ENCODE measurements at places on chromosomes 4 and X.

GRCh38 chrX:120015145-120016067 is 62.1 kb downstream of the RHOXF2B start:
- no peak for DNase-seq

GRCh38 chr4:165779950-165780670 is 92.9 kb upstream of the TLL1 start:
- no peak for DNase-seq

GRCh38 chr4:139655116-139655515 is 10.5 kb upstream of the MGST2 start:
- no peak for DNase-seq

DNA sequence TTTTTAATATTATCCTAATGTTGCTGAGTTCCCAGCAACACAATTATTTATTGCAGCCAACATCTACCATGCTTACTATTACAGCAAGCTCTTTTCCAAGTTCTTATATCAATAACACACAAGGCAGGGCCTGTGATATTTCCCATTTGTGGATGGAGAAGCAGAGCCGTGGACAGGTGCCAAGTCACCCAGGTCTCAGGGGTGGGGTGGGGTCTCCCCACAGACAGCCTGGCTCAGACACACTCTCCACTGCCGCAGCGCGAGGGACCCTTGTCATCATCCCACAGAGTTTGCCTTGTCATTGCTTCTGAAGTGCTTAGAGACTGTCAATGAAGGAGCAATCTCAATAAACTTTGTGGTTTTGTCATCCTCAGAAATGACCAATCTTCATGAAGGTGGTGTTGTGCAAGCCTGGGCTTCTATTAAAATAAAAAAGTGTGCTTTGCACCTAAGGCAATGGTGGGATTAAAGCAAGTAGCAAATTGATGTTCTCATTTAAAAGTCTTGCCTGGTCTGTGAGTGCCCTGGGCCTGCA is 76.1 kb downstream of the SORBS2 start:
- DNase-seq: no peak

- DNase-seq: peak; percentile 19
Measured at GRCh38 chrX:42934020-42934726, 156.2 kb upstream of the PPP1R2C start.

DNA sequence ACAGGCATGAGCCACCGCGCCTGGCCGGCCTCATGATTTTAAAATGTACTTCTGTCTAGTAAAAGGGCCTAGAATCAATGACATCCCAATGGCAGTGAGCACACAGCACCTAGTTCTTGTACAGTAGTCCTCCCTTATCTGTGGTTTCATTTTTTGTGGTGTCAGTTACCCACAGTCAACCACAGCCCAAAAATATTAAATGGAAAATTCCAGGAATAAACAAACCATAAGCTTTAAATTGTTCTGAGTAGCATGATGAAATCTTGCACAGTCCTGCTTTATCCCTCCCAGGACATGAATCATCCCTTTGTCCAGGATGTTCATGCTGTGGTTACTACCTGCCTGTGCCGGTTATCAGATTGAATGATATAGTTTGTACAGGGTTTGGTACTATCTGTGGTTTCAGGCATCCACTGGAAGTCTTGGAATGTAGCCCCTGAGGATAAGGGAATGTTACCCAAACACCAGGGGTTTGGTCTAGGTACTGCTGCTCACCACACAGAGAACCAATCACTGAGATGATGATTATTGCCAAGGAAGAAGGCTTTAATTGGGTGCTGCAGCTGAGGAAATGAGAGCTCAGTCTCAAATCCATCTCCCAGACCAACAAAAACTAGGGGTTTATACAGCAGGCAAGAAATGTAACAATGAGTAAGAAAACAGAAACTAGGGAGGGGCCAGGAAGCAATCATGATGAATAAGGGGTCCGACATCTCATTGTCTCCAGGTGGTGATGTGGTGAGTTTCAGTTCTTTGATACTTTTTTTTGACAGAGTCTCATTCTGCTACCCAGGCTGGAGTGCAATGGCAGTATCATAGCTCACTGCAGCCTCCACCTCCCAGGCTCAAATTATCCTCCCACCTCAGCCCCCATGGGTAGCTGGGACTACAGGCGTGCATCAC is 16.2 kb upstream of the FHL1 start:
- DNase-seq: peak; percentile 5

DNA sequence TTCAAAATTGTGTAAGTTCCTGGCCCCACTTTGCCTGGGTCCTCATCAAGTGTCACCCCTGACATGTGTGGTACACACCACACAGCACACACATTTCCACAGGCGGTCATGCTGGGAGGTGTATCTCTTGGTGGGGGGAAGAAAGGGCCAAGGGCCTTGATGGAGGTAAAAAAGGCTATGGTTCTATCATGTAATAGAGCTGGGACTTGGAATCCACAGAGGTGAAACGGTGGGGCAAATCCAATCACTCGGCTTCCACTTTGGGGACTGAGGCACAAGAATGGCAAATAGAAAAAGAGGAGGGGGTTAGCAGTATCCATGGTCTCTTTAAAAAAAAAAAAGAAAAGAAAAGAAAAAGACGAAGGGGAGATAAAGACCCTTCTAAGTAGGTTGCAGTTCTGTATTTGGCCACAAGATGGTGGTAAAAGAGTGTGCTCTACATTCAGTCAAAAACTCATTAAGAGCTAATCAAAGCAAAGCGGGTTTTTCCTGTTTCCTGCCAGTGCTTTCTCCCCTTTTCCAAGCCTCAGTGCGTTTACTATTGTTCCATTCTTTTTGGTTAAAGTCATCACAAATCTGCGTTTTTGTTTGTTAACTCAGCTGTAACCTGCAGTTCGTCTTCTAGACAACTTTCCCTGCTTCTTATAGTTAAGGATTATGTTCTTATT is 37.0 kb upstream of the ATP6AP2 start:
- DNase-seq: peak; percentile 37

GRCh38 chr4:161799710-161800109 is 364.1 kb downstream of the FSTL5 start:
- DNase-seq: no peak

- DNase-seq: no peak
Measured at GRCh38 chr4:120144634-120145033, 78.0 kb upstream of the MAD2L1 start.

- DNase-seq: no peak
Measured at GRCh38 chr4:112266823-112267222, 18.9 kb downstream of the TIFA start.

- DNase-seq: no peak
Measured at GRCh38 chr4:152937336-152938236, 1.5 kb downstream of the FHDC1 start.

DNA sequence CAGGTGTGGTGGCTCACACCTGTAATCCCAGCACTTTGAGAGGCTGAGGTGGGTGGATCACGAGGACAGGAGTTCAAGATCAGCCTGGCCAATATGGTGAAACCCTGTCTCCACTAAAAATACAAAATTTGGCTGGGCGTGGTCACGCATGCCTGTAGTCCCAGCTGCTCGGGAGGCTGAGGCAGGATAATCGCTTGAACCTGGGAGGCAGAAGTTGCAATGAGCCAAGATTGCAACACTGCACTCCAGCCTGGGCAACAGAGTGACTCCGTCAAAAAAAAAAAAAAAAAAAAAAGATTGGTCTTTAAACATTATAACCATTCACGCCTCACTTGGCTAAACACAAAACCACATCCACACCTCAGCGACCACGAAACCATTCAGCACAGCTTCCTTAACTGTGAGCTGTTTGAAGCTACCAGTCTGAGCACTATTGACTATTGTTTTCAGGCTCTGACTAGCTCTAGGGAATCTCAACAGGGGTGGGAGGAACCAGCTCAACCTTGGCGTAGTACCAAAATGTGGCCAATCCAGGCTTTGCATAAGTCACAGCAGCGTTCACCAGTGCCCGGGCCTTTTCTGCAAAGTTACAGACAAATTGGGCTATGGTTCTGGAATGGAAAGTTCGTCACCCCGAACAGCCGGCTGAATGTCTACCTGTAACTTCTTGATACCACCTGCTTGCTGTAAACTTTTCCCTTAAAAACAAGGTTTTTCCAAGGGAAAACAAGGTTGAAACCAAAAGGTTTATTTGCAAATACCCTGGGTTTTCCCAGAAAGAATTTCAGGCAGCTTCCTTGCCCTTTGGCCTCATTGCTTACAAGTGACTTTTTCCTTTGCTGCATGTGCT is 73.6 kb upstream of the DHX15 start:
- DNase-seq: no peak

GRCh38 chrX:105636667-105637066 is 185.7 kb upstream of the NRK start:
- no peak for DNase-seq

DNA sequence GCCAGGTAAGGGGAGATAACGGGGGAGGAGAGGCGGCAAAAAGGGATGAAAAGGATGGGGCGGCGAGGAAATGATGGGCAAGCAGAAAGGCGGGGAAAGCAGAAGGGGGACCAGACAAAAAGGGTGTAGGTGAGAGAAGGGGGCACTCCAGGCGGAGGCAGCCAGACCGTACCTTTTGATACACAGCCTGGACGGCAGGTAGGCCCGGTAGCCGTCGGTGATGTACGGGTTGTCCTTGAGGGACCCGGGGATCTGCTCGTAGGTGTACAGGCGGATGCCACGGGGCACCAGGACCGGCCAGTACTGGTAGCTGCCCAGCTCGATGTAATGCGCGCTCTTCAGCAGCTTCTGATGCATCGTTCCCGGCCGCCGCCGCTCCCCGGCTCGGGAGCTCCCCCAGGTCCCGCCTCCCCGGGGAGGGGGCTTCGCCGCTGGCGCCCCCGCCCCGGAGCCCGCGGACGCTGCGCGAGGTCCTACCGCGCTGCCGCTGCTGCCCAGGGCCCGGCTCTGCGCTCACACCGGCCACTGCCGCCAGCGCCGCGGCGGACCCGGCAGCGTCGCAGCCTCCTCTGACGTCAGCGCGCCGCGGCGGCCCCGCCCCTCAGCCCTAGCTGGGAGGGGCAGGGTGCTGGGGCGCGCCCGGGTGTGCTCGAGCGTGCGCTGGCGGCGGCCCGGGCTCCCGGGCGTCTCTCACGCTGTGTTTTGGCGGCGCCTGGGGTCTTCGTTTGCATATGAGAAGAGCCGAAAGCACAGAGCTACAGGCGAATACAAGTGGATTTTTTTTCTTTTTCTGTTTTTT is at the start of gene PAQR3:
Gene PAQR3, minus strand, starts transcription at position 571 of the 799 bp plus-strand sequence. Its CDS starts 214 bp downstream, at position 357.
- peak; percentile 81 for DNase-seq

DNA sequence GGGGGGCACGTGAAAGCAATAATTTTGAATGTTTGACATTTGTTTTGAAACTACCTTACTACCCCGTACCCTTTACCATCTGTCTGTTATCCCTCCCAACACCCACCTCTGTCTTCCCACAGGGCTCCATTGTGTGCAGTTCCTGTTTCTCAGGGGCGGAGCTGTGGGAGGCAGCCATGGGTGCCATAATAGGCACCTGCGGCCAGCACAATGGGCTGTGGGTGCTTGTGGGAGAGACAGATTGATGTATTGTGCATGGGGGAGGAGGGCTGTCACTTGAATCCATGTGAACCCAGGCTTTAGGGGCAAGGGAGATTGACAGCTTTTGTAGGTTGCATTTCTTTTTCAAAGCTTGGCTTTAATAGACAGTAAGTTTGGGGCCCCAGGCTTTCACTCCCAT is 122.6 kb upstream of the CXorf66 start:
- DNase-seq: no peak

GRCh38 chrX:14056206-14056605 is 26.5 kb upstream of the GEMIN8 start:
- no peak for DNase-seq

- no peak for DNase-seq
Measured at GRCh38 chrX:37871626-37872302, 24.4 kb upstream of the DYNLT3 start.

DNA sequence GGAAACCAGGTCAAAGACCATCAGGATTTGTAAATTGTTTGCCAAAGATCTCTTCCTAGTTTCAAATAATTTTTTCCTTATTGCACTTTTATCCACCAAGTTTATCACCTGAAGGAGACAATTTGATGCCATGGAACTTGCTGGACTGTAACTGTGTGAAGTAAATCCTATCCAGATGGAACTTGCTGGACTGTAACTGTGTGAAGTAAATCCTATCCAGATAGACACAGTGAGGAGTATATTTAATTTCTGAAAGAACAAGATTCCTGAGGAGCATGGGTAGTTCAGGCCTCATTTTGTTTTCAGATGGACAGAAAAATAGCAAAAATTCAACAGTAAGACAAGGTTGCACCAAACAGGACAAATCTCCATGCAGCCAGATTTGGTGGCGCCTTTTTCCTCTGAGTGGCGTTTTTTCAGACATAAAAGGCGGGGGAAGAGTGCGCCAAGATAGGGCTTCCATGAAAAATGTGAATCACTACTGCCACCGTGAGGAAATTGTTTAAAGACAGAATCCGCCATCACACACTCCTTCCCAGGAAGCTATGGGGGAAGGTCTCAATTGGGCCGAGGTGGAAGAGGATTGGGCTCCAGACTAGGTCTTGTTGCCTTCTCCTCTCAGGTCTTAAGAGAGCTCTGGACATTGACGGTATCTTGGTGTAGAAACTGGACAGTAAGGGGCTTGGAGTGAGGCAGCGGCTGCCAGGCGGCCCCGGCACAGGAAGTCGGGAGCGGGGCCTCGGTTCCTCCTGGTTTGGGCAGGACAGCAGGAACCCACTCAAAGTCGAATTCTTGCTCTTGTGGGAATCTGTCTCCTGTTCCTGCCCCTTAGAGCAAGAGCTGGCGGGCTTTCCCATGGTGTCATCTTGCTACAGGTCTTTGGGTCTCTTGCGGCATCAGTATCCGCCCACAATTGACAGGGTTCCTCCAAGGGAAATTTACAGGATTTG is 234.7 kb downstream of the OR13H1 start:
- no peak for DNase-seq

- DNase-seq: no peak
Measured at GRCh38 chrX:2263203-2263602, 237.6 kb downstream of the DHRSX start.

GRCh38 chr4:6663596-6664393 is 23.3 kb downstream of the MRFAP1 start:
- DNase-seq: no peak

GRCh38 chr4:145216535-145216934 is 36.1 kb upstream of the OTUD4 start:
- no peak for DNase-seq

DNA sequence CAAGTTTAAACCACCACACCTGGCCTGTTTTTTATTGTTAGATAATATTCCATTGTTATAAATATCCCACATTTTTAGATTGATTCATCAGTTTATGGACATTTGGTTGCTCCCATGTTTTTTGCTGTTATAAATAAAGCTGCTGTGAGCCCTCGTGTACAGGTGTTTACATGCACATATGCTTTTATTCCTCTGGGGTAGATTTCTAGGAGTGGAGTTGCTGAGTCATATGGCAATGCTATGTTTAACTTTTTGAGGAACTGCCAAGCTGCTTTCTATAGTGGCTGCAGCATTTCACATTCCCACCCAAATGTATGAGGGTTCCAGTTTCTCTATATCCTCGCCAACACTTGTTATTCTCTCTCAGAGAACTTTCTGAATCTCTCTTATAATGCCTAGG is 90.5 kb downstream of the TBL1X start:
- DNase-seq: no peak

DNA sequence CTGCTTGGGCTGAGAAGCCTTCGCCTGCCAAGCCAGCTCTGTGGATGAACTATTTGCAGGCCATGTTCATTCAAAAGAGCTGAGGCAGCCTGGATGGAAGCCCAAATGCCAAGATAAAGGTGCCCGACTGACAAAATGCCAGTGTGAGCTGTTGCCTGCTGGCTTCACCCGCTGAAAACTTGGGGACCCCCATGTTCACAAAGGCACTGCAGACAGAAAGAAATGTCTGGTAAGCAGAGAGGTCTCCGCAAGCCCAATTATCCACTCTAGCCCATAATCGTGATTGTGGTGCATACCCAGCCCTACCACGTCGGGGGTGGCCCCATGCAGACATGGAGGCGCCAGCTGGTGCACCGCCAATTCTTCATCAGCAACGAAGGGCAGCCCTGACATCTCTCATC is 13.0 kb upstream of the SMIM20 start:
- DNase-seq: no peak

Data from CD4-positive, alpha-beta T cell treated with Interleukin-15 for 4 hours (primary cell).